ENCODE measurements at places on chromosomes 11 and 22. TPM values are rescaled to one million over a fixed set of nuclear protein-coding genes. Genes with fewer than 3 reads are reported as not detected.

DNA sequence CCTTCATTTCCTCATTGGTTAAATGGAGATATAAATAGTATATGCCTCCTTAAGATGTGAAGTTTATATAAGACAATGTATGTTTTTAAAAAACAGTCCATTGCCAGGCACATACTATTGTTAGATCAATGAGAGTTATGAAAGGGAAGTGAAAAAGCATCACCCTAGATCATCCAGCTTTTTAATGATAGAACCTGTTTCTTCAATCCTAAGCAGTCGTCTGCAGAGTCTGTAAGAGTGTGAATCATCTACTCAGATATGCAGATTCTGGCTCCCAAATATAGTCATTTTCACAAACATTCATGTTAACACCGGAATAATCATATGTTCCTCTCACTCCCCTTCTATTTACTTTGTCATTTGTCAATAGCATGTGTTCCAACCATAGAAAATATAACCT is 65.3 kb upstream of the SLN start:
- DNase-seq, result no peak

Gene ABTB2
- total RNA-seq, result 26.8 TPM

Gene OR5B21
- total RNA-seq, result not detected

DNA sequence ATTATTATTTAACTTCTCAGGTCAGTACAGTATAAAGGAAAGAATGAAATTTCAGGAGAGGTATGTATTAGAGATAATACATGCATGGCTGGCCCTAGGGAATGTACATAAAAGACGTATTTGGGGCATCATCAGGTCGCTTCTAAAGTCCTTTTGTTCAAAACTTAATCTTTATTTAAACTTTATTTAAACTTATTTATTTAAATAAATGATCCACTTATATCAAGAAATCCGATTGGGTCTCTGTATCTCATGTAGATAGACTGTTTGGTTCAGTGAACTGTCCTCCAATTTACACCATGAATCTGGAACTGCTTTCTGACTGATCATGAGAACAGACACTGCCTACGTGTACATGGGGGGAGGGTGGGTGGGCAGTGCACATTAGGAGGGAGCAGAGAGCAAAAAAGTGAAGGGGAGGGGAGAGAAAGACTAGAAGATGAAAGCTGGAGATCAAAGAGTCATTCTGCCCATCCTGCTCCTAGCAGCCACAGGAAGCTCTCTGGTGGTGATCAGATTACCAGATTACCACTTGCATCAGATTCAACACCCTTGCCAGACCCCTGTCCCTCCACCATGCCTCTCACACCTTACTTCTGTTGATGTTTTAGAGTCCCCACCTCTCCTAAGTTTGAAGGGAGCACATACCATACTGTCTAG is 92.1 kb upstream of the MTMR2 start:
- no peak for DNase-seq

Gene BTBD18
- not detected for total RNA-seq

DNA sequence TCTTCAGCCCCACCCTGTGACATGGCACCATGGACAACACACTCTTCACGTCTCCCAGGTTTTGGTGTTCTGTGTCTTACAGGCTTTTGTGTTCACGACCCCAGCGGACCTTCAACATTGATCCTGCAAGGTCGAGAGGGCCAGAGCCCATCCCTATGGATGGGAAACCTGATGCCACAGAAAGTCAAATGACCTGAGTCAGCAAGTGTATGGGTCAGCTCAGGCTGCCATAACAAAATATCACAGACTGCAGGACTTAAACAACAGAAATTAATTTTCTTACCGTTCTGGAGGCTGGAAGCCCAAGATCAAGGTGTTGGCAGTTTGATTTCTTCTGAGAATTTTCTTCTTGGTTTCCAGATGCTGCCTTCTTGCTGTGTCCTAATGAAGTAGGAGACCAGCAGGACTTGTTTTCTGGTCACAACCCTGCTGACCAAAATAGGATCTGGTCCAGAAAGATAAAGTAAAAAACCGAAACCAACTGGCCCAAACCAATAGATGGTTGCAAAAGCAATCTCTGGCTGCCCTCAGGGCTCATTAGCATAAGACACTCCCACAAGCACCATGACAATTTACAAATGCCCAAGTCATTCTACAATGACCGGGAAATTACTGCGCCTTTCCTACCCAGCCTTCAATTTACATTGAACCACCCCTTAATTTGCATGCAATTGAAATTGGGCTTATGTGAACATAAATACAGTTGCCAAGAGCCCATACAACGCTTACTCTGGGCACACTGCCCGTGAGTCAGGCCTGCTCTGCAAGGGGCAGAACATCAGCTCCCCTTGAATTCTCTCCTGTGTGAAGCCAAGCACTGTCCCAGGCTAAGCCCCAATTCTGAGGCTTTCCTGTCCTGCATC is 113.9 kb downstream of the RPS6KA4 start:
- DNase-seq, result no peak

Gene IFITM1
- 38.2 TPM for total RNA-seq

Gene C11orf91
- not detected for total RNA-seq

Gene PTH
- not detected for total RNA-seq

DNA sequence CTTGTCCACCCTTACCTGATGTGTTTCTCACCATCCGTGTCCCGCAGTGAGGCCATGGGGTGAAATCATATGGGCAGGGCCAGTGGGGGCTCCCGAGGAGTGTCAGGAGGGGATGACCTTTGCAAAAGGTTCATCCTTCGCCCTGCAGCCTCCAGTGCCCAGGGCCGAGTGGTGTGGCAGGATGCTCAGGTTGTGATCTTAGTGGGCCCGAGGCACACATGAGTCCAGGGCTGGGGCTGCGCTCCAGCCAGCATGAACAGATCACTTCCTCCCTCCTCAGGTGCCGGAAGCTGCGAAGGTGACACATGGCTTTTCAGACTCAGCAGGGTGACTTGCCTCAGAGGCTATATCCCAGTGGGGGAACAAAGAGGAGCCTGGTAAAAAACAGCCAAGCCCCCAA is 2.8 kb upstream of the FKBP2 start:
- DNase-seq, result no peak

DNA sequence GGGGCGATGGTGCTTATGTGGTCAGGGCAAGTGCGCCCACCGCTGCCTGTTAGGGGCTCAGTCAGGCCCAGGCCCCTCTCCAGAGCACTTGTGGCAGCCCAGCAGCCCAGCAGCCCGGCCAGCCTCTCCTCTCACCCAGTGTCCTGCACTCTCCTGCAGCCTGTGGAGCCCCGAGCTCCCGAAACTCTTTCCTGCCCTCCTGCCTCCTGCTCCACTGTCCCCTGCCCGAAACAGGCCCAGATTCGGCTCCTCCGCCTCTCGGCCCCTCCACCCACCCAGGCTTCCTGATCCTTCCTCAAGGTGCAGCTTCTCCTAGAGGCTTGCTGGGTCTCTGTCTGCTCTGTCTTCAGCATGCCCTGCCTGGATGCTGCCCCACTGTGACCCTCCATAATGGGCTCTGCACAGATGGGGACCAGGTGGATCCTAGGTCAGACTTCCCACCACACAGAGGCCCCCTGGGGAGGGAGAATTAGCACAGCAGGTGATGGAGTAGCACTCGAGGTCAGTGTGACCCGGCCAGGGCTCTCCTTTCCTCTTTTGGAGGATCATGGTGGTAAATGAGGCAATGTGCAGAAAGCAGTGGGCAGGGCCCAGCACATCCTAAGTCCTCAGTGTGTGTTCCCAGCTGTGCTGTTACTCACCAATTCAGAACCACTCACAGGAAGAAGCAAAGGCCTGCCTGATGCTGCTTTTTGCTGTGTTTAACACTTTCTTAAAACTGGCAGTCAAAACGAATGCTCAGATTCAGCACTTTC is 18.6 kb upstream of the NAP1L4 start:
- DNase-seq, result no peak

GRCh38 chr11:125357551-125357950 is 138.5 kb downstream of the FEZ1 start:
- no peak for DNase-seq

GRCh38 chr11:7585816-7586215 is 72.0 kb downstream of the PPFIBP2 start:
- DNase-seq, result no peak

GRCh38 chr11:32333320-32333991 is 101.9 kb downstream of the WT1 start:
- no peak for DNase-seq

GRCh38 chr11:42465623-42466022 is 846.2 kb upstream of the API5 start:
- no peak for DNase-seq

Gene TBC1D10A
- 21.6 TPM for total RNA-seq

Gene ARFGAP3
- 62.0 TPM for total RNA-seq

Gene FAR1
- 35.1 TPM for total RNA-seq

Gene MAJIN
- 0.68 TPM for total RNA-seq

GRCh38 chr22:20296598-20296997 is 23.3 kb downstream of the DGCR6L start:
- no peak for DNase-seq

DNA sequence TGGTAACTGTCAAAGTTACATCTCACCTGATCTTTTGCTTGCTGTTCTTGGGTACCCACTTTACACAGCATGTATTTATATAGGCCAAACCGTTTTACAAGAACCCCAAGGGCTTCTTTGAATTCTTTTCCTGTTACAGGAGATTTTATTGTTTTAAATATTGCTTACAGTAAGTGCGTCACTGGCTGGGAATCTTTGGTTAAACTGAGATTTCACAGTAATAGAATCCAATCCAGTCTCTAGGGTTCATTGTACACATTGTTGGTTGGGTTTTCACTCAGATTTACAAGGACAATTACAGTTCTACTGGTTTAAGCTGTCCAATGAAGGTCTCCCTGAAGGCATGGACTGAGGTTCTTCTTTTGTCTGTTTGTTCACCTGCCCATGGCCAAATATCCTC is 171.7 kb downstream of the INSC start:
- DNase-seq, result no peak

DNA sequence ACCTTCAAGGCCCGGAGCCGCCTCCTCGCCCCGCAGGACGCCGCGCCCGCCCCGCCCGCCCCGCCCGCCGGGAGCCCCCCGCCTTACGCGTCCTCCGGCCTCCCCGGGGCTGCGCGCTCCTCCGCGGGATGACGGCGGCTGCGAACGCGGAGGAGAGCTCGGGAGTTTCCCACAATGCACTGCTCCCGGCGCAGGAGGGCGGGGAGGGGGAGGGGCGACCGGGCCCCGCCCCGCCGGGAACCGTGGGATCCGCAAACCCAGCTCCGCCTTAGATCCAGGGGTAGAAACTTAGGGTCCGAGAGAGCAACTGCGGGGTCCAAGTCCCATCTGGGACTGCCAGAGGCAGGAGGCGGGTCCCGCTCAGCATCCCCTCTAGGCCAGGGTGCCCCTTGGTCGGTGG is at the start of gene CEND1:
CEND1 (minus strand) TSS at position 148 of the 400 bp plus-strand sequence. CDS start 1,514 bp downstream, outside the sequence.
- DNase-seq, result no peak

DNA sequence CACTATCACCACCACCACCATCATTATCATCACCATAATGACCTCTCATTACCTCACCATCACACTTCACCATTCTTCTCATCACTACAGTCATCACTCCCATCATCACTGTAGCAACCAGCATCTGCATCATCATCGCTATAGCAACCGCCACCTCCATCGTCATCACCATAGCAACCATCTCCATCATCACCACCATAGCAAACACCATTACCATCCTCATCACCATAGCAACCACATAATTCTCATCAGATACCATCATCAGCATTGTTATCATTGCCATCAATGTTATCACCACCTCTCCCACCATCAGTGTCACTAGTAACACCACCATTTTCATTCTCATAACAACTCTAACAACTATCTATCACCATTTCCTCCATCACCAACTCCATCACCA is 23.1 kb upstream of the CD82 start:
- no peak for DNase-seq

DNA sequence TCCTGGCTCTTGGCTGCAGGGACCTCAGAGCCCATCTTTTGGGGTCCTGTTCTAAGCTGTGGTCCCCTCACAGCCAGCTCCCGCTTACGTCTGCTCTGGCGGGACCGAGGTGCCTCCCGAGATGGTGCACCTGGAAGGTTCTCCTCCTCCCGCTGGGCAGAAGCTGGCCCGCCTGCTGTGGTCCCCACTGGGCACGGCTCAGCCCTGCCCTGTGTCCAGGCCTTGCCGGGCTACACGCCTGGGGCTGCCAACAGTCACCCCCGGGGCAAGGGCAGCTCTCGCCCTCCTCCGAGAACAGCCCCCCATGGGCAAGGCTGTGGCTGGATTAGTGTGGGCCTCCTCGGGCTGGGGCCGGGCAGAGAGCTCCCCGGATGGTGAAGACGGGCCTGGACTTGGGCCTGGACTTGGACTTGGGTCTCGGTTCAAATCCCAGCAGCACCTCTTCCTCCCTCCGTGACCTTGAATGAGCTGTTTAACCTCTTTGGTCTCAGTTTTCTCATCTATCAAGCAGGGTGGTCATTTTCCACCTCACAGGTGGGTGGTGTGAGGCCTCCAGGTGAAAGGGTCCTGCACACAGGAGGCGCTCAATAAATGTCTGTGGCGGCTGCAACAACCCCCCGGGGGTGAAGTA is 998 bp downstream of the BAIAP2L2 start:
- DNase-seq, result no peak

DNA sequence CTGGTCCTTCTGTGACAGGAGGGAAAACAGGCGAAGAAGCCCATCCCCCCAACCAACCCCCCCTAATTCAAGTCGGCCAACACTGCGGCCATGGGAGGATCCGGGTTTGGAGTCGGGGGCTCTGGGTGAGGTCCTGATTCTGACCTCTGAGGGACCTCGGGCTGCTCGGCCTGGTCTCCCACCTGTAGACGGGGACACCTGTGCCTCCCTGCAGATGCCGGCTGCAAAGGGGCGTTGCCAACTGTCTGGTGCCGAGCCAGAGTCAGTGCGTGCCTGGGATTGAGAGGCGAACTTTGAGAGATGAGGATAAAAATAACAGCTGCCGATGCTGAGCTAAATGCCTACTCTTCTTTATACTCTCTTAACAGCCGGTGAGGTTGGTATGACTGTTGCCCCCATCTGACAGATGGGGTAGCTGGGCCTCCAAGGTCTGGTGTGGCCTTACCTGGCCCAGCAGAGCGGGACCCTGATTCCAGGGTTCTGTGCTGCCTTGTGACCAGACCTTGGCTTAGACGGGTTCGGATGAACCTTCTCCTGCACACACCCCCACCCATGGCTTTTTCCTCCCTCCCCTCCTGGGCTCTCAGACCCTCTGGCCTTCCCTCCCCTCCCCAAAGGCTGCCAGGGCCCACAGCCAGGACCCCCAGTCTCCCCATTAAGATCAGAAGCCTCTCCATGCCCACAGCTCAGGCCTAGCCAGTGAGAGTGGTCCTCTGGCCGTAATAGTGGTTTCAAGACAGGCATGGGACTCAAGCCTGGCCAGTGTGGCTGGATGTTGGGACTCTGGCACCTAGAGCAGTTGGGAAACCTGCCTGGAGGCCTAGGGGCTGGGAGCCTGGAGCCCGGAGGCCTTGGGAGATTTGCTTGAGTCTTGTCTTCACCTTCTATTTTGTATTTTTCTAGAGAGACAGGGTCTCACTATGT is 41.7 kb downstream of the KCNJ4 start:
- no peak for DNase-seq

GRCh38 chr11:32847511-32847910 is 17.8 kb downstream of the PRRG4 start:
- no peak for DNase-seq

Gene PTPRCAP
- 2.5 TPM for total RNA-seq

- no peak for DNase-seq
Observed at GRCh38 chr11:94671553-94672366, 96.4 kb upstream of the AMOTL1 start.

All from kidney epithelial cell (primary cell).